ENCODE measurements at places on chromosomes 6 and 20.

DNA sequence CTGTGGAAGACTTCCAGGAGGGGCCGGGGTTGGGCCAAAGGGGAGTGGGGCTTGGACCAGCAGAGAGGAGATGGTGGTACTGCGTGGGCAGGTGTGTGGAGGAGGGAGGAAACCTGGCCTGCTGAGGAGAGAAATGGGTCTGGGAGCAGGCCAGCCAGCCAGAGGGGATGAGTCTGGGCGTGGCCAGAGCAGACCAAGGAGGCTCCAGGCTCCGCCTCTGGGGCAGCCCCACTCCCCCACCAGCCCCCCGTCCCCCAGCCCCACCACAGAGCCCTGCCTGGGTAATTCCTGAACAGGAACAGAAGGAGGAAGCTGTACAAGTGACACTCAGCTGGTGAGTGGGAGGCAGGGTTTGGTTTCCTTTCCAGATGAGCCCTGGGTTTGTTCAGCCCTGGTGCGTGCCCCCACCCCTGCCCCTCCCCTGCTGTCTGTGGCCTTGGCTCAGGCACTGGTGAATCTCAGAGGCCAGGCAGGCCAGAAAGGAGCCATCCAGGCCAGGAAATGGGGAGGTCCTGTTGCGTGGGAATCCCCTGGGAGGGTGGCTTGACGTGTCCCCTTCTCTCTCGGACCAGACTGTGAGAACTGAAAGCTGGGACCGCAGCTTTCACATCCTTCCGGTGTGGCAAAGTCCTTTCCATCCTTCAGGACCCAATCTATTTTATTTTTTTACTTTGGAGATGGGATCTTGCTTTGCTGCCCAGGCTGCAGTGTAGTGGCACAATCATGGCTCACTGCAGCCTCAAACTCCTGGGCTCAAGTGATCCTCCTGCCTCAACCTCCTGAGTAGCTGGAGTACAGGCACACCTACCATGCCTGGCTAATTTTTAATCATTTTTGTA, 9.4 kb upstream of the SRC start:
- no peak for DNase-seq

GRCh38 chr6:47137073-47137472, 94.9 kb upstream of the ADGRF1 start:
- no peak for DNase-seq

DNA sequence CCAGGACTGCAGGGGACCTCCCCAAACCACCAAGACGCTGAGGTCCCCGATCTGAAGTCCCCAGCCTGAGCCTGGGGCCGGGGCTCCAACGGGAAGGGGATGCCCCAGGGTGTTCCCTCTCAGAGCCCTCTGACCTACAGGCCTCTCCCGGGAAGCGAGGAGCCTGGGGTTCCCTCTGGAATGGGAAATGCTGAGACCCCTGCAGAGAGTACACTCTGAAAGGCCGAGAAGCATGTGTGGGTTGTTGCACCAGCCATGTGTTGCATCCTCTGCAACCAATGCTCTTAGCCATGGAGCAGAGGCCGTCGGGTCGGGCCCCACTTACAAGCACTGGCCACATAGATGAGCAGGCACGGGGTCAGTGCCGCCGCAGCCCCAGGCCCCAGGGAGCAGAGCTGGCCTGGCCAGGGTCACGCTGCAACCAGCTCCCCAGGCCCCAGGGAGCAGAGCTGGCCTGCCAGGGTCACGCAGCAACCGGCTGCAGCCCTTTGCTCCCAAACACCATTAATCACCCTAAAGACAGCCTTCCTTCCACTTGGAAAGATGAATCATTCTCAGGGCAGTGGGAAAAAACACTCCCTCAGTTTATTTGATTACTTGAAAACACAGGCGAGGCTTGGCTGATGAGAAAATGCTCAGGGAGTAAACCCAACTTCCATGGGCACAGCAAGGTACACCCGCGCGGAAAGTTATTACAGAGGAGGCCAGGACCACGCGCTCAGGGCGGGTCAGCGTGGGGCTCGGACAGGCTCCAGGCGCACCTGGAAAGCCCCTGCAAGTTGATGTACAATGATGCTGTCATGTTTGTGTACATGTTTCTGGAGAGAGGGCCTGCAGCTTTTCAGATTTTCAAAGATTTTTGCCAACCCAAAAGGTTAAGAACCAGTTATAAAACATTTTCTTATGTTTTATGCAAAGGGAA, 78.0 kb upstream of the AFDN start:
- no peak for DNase-seq

- DNase-seq: no peak
Observed at GRCh38 chr6:160931378-160932310, 59.9 kb upstream of the MAP3K4 start.

GRCh38 chr20:25421102-25421501, 13.6 kb downstream of the GINS1 start:
- DNase-seq: no peak

DNA sequence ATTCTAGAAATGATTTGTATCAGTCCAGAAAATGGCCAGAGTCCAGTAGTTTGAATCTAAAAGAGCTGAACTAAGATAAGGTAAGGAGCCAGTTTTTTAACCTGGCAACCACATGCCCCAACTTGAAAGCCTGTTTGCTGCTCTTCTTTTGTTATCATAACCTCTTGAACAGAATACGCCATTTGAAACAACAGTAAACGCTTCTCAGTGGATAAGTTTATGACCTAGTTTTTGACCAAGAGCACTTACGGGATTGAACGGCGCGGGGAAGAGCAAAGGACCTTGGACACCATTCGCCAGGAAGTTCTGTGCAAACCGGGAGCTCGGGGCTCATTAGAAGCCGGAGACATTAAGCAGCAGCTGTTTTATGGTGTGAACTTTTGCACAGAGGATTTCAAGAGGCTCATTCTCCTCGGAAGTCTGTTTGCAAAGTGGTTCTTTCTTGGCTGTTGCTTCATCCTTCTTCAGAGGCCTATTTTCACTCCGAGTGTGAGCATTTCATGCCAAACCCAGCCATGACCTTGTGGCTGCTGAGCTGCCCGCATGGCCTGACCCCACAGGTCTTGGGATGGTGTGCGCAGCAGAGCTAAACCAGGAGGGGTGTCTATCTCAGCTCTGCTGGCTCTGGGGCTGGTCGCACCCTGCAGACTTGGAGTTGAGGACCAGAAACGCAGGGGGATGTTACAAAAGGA, 215.1 kb downstream of the SOX4 start:
- no peak for DNase-seq

DNA sequence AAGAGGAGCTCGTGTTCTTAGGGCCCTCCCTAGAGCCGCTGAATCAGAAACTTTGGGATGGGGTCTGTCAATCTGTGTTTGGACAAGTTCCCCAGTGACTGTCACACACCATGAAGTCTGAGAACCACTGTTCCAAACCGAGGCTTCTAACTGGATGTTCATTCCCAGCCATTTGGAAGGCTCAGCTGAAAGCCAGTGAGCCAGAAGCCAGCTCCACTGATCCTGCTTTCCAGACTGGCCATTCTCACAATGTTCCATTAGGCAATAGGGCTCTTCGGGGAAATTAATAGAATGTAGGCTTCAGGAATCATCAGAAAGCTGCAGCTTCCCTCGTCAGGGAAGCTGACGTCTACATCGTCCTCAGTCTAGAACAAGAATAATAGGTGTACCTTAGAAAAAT, 90.8 kb upstream of the QKI start:
- DNase-seq: no peak

GRCh38 chr20:34011275-34011674, 17.6 kb downstream of the RALY start:
- DNase-seq: no peak

- DNase-seq: no peak
Observed at GRCh38 chr20:51059862-51060261, 37.0 kb upstream of the KCNG1 start.
